CD4-positive, alpha-beta T cell treated with Interleukin-12 subunit alpha and Interleukin-12 subunit beta, for 1 hour (primary cell): ENCODE measurements at places on chromosomes 5 and 9.

DNA sequence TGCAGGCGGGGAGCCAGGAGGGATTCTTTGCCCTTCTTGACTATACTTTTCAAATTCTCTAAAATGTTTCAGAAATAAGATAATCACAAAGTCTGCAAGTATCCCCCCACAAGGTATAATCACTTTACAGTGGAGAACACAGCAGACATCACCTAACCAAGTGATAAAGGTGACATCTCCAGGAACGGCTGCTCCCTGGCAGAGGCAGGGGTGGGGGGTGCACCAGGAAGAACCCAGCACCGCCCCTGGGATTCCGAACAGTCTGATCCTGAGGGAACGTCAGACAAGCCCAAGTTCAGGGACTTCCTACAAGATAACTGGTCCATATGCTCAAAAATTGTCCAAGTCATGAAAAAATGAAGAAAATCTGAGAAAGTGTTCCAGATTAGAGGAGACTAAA lies 85.4 kb downstream of the HSD17B3 start:
- DNase-seq, result no peak

DNA sequence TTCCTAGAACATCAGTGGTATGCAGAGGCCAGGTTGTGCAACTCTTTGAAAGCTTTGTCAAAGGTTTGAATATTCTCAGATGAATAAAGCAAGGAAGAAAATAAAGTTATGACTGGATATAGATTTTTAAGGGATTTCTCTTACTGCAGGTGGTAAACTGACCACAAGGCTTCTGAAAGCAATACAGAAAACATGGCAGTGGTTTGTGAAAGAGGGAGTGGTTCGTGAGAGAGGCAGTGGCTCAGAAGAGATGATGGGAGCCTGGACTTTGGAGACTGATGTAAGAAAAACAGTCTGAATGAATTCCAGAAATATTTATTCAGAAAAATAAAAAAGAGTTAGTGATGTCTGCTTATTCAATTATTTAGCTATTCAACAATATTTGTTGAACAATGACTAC lies 380.4 kb upstream of the CTNND2 start:
- DNase-seq, result no peak

GRCh38 chr9:112852741-112853504 lies 37.8 kb downstream of the SLC46A2 start:
- no peak for DNase-seq

- no peak for DNase-seq
These were observed 290.4 kb upstream of the NR4A3 start for GRCh38 chr9:99531313-99531712.

DNA sequence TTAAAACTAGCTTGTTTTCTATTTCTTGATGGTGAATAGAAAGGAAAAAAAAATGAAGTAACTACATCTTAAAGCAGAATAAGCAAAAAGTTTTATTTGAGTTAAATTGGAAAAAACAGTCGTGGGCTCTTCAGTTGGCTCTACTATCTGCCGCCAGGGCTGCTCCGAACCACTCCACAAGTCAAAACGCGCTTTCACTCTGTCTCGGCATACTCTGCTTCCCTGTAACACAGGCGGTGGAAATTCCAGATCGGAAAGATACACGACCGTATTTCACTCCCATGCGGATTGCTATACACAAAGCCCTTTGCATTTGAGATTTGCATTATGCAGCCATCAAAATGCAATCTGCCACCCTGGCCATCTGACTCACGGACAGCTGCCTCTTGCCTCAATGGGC lies 505.6 kb downstream of the IRX1 start:
- DNase-seq, result no peak

- no peak for DNase-seq
These were observed 106.3 kb downstream of the C9orf152 start for GRCh38 chr9:110101531-110102161.

GRCh38 chr5:127358284-127358683 lies 67.7 kb downstream of the MEGF10 start:
- DNase-seq, result no peak

DNA sequence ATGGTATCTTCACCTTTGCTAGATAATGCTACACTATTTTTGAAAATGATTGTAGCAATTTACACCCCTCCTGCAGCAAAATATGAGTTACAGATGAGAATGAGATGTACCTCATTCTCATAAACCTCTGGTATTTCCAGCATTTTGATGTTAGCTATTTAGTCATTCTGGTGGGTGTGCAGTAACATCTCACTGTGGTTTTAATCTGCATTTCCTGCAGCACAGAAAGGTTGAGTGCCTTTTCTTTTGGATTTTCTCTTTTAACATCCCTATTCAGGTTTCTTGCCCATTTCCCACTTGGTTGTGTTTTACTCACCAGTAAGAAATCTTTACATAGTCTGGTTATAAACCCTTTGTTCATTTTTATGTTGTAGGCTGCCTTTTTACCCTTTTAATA lies 206.2 kb downstream of the NR3C1 start:
- DNase-seq, result no peak

DNA sequence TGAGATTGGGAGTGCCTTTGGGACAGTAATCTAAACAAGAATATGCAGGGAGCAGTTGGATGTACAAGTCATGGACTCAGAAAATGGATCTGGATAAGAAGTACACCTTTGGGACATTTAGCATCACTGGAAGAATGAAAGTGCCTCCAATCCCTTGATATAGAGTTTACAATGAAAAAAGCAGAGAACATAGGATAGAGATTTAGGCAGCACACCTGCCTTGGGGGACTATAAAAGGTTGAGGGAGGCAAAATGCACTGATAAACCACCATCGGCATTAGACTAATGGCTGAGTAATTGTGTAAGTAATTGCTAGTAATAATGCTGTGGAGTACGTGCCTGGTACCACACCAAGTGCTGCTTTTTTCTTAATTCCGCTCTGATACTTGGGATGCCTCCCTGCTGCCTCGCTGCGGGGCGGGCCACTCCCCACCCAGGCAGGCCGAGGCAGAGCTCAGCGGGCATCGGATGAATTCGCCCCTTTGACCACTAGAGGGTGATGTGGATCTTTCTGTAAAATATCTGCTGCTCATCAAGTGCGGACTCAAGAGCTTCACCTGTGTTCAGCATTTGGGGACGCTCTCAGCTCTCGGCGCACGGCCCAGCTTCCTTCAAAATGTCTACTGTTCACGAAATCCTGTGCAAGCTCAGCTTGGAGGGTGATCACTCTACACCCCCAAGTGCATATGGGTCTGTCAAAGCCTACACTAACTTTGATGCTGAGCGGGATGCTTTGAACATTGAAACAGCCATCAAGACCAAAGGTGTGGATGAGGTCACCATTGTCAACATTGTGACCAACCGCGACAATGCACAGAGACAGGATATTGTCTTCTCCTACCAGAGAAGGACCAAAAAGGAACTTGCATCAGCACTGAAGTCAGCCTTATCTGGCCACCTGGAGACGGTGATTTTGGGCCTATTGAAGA lies 99.9 kb downstream of the ANKRD18B start:
- DNase-seq, result peak; percentile 77

GRCh38 chr9:133963166-133963565 lies 29.0 kb downstream of the VAV2 start:
- DNase-seq, result no peak

DNA sequence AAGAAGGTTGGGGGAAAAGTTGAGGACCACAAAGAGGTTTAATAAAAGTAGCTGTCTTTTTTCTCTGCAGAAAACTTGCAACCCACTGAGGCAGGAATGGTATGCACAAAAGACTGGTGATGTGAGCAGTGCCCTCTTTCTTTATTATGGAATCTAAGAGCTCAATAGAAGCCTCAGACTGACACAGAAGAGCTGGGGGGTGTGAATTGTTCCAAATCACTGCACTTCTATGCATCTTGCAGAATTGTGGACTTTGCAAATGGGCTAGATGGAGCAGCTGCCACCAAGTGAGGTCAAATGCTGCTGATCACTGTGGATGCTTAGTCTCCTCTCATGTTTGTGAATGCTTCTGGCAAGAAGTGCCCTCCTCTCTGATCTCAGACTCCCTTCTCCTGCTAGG lies 227.1 kb downstream of the ZSWIM6 start:
- DNase-seq, result no peak

GRCh38 chr5:55429613-55430253 lies 105.0 kb downstream of the PLPP1 start:
- no peak for DNase-seq

- DNase-seq, result no peak
These were observed 112.0 kb downstream of the HSPA4 start for GRCh38 chr5:133163839-133164238.

DNA sequence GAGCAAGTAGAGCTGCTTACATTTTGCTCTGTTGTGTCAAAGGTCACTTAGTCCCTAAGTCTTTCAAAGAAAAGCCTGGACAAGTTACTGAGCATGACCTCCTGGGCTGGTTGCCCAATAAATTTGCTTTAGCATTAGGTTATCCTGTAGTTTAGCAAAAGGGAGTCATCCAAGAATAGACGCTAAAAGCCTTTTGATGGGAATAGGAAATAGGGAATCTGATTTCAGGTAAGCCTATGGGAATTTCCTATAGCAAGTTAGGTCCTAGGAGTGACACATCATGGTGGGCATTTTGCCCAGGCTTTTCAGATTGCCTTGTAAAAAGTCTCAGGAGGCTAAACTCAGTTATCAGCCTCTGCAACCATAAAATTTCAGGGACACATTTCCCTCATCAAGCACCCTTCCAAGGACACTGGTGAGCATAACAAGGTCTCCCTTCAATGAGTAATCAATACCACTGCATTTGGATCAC lies 67.6 kb upstream of the RANBP3L start:
- no peak for DNase-seq

GRCh38 chr5:90899014-90899604 lies 340.5 kb downstream of the ADGRV1 start:
- no peak for DNase-seq

GRCh38 chr9:17631396-17631795 lies 52.5 kb downstream of the SH3GL2 start:
- DNase-seq, result no peak

GRCh38 chr5:10832987-10833386 lies 72.0 kb upstream of the DAP start:
- no peak for DNase-seq

DNA sequence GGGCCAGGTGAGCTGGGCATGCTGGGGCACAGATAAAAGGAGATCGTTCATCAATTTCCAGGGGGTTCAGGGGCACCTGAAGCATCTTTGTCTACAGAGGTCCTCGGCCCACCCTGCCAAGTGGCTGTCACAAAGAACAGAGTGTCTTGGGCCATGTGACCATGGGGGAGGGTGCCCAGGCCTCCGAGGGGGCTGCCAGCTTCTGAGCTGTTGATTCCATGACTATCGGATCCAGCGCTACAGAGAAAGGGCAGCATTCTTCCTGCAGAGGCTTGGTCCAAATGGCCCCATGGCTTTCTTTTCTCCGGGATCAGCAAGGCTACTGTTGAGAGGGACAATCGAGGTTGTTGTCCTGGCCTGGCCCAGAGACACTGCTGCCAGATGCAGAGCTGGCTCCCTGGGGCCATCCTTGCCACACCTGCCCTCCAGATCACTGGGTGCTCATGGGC lies 289.2 kb downstream of the ZSWIM6 start:
- no peak for DNase-seq

- DNase-seq, result peak; percentile 45
These were observed 5.0 kb downstream of the NSMF start for GRCh38 chr9:137454145-137454596.

DNA sequence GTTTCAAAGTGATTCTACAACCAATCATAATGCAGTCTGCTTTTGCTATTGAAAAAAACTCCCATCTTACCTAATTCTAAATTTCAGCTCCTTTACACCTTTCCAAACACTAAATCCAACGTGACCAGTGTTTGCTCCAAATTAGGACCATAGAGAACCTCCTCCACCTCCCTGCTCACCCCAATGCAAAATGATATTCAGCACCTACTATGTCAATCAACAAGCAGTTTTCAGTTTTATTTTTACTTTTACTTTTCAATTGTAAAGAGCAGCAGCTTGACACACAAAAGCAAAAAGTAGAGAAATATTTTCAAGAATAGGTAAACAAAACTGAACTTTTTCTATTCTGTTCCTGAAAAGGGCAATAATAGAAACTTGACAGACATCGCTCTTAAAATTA lies 3.4 kb downstream of the FAM13B start:
- no peak for DNase-seq

DNA sequence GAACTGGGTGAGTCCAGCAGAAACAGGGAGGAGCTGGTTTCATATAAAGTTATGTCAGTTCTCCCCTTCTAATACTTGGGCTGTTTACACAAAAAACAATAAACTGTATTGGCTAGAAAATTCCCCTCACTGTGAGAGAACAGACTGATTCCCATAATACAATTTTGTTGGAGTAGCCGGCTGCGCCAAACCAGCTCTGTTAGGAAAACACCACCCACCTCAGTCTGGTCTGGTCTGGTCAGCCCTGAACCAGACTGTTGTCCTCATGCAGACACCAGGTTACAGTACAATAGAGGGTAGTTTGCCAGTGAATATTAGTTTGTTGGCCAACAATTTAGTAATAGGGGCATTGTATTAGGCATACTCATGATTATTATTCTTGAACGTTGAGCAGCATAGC lies 356.4 kb downstream of the EFNA5 start:
- DNase-seq, result no peak

DNA sequence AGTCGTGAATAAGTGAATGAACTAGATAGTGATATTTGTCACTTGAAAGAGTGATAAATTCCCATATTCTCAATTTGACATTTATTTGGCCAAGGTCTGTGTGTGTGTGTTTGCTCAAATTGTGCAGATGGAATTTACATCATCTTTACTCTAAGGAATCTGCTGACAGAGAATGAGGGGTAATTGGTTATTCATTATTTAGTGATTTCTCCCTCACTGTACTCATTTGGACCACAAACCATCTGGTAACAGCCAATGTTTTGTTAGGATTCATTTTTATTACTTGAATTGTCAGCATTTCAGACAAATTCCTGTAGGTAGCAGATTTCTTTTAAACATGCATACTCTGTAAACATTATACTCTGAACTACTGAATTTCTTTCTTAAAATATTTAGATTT lies 15.6 kb downstream of the VCAN start:
- DNase-seq, result no peak

DNA sequence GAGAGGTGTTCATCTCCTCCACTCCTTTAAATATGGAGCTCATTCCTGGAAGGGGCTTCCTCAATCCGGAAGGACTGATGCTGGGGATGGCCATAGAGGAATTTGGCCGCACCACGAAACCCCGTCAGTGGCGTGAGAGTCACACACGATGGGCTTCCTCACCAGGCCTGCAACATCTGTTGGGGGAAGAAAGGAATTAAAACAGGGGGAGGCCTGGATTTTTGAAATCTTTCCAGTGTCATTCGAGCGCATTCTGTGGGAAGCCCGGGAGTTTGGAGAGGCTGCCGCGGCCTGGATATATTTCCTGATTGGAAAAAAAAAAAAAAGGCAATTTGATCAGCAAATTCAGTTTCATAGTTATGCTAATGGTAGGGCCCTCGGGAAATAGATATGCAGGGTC lies 76.3 kb upstream of the ORM1 start:
- DNase-seq, result no peak

GRCh38 chr5:4405614-4406219 lies 734.4 kb upstream of the ADAMTS16 start:
- no peak for DNase-seq

DNA sequence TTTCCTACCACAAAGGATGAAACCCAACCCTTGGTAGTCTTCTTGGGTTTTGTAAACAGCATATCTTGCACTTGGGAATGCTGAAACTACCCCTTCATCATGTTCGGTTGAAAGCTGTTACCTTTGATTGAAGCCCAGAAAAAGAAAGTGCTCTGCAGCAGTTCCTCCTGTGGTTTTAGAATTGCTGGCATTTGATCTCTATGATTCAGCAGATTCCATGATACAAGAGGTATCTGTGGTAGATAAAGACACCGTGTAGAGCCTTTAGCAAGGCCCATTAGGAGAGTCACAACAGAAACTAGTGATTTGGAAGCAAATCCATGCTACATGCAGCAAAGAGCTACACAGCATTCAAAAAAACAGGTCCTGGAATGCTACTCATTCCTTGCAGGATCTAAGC lies 557.0 kb downstream of the TLE1 start:
- DNase-seq, result no peak

- no peak for DNase-seq
These were observed at the start of gene SMIM23 for GRCh38 chr5:171785517-171785916. TSS of gene SMIM23 (plus strand) at chr5:171785817. CDS start at chr5:171785872, 55 bp downstream.
